ENCODE measurements at places on chromosomes 11 and 22.
A peak's percentile ranks its signal among the peaks of the same experiment; 100 is the strongest.

DNA sequence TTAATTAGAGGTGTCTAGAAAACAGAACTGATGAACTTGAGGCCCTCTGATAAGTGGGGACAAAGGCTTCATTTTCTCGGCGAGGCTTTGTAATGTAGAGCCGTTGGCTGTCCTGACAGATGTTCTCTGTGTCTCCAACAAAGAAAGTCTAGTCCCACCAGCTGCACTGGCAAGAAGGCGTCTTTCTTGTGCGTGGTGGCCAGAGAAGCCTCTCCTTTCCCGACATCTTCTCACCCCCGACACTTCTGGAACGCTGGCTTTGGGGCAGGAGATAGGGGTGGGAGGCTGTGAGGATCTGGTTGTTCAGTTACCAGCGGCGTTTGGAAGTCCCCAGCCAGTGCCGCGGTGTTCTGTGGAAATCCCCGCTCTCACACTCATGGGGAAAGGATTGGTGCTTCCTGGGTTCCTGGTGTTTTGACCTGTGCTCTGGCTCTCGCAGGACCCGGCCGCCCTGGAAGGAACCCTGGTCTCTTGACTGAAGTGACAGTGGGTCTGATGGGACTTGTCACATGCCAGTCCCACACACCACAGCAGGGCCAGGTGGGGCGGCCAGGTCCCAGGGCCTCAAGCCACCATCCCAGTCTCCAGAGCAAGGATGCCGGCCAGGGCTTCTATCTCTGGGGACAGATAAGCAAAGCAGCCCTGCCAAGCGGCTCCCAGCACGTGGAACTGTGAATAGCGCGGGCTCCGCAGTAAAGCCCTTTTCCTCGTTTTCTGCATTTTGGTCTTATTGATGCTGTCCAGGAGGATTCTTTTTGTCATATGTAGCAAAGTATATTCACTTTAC is 23.2 kb downstream of the FADS2 start:
- DNase-seq: no peak

DNA sequence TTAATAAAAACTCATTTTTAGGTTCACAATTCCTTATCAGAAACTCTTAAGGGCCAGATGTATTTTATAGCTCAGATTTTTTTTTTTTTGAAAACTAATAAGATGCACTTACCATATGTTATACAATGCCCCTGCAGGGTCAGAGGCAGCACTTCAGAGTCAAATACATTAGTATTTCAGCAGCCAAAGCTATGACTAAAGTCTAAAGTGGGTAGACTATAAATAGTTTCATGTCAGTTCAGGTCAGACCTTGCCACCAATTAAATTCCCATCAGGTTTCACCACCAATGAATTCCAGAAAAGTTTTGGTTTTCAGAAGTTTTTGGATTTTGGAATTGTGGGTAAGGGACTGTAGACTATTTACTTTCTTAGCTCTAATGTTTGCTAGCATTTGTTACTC is 75.9 kb downstream of the FAM83F start:
- no peak for DNase-seq

GRCh38 chr22:40957601-40958000 is 6.4 kb downstream of the RBX1 start:
- no peak for DNase-seq

DNA sequence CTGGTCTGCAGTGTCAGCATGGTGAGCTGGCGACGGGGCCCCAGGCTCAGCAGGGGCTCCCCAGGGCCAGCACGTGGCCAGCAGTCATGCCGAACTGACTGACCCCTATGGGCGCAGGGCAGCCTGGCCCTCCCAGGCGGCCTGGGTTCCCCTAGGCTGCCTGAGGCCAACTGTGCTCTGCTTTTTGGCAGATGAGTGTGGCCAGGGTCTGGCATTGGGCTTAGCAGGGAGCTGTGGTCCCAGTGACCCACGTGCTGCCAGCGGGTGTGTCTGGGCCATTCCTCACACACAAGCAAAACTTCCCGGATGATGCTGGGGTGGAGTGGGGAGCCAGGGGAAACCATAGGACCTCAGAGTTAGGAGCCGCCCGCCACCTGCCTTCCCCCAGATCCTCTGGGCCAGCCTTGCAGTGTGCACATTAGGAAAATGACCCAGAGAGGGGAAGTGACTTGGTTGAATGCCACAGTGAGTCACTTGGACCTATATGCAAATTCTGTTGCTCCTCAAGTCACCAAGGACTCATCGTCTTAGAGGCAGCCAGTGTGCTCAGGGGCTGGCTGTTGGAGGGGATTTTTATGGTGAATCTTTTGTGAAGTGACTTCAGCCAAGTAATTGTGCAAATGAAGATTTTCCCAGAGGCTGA is 6.5 kb downstream of the ADORA2A start:
- peak; percentile 90 for DNase-seq

DNA sequence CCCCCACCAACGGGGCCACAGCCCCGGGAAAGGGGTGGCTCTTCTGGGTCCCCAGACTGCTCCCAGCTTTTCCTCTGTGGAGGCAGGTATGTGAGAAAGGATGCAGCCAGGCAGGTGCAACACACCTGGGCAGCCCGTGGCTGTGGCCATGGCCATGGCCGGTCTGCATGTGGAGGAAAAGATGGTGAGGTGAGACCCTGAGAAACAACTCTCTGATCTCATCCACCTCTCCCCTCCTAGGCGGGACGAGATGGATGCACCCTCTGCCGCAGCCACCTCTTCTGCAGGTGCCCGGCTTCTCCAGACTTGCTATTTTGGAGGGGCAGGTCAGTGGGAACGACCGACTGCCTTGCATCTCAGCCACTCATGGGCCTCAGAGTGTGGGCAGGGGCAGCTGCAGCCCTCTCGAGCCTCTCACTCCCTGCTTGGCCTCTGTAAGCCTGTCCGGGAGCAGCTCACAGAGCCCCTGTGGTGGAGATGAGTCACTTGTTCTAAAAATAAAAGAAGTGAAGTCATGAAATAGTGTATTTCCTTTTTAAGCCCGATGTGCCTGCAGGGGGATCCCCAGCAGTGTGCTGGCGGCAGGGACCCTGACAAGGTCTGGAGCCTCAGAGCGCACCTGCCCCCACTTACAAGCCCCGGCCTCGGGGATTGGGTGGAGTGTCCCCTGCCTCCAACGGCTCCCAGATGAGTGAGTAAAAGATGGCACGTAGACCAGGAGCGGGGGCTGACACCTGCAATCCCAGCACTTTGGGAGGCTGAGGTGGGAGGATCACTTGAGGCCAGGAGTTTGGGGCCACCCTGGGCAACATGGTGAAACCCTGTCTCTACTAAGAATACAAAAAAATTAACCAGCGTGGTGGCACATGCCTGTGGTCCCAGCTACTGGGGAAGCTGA is 10.7 kb downstream of the SMIM38 start:
- peak; percentile 90 for DNase-seq

GRCh38 chr22:36136475-36136874 is 24.1 kb downstream of the APOL3 start:
- DNase-seq: no peak

DNA sequence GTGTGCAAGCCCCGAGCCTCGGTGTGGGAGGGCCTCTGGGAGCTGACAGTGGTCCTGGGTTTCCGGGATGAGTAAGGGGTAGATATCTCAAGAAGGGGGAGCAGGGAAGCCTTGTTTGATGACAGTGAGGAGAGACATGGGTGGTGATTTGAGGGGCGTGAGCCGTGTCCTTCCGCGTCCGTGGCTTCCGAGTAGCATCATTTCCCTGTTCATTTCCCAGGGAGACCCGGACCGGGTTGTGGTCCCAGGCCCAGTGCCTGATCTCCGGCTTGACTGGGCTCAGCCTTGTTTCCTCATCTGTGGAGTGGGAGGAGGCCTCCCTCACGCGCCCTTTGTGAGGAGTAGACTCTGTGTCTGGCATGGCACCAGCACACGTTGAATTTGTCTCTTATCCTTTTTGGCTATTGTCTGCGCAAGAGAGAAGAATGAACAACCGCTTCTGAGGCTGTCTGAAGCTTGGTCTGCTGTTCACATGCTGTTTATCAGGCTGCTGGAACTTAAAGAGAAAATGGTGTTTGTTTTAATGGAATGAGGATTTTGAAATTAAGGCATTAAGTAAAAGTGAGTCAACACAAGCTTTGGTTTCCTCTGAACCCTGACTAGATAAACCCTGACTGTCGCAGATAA is 348.5 kb downstream of the TBC1D22A start:
- no peak for DNase-seq

GRCh38 chr11:104657083-104657482 is 241.2 kb downstream of the CASP12 start:
- no peak for DNase-seq

DNA sequence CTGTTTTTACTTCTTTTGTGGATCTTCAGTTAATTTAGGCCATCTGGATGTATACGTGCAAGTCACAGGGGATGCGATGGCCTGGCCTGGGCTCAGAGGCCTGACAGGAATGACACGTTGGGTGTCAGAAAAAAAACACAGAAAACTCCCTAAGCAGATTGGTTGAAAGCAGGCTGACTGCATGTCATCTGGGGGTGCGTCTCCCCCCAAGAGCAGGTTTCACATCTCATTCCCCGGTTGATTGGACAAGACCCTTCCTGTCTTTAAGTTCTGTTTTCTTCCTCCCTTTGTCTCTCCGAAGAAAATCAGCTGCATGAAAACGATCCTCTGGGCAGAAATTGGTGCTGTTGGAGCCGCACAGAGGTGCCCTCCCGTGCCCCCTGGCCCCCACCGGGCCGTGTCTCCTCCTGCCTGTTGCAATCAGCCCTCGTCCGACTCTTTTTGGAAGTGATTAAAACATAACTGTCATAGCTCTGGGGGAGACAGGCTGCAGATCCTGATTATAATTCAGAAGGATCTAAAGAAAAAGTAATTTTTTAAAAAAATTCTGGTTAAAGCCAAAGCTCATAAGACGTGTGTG is 71.8 kb upstream of the PARVG start:
- DNase-seq: no peak

DNA sequence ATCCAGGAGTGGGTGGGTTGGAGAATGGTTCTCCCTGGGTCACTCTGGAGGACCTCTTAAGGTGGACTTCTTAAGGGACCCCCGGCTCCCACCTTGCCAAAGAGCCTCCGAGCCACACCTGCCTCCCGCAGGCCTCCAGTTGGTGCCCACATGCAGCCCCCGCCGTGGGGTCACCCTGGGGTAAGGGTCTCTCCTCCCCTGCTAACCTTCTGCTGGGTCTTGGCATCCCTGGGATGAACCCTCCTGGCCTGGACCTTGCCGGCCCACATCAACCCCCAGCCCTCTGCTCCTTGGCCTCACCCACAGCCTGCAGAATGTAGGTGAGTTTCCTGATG is 12.5 kb upstream of the MUC6 start:
- no peak for DNase-seq

GRCh38 chr22:45516163-45516562 is 13.5 kb downstream of the FBLN1 start:
- no peak for DNase-seq

DNA sequence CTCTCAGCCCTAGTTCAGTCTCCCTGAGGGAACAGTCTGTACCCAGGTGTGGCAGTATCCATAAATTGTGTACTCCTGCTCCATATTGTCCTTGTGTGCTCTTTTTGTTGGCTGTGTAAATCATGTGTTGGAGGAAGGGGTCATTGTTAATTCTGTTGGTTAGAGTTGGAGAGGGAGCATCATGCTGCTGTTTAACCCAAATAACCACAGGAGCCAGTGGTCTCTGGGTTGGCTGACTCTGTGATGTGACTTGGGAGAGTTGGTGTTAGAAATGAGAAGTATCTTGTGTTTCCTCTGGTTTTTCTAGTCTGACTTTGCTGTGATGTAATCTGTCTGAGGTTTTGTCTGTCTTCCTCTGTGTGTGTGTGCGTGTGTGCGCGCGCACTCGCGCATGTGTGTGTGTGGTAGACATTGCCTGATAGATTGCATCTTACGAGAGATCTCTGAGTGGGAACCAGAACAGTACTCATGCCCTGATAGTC is 30.5 kb downstream of the CTNND1 start:
- peak; percentile 98 for DNase-seq

DNA sequence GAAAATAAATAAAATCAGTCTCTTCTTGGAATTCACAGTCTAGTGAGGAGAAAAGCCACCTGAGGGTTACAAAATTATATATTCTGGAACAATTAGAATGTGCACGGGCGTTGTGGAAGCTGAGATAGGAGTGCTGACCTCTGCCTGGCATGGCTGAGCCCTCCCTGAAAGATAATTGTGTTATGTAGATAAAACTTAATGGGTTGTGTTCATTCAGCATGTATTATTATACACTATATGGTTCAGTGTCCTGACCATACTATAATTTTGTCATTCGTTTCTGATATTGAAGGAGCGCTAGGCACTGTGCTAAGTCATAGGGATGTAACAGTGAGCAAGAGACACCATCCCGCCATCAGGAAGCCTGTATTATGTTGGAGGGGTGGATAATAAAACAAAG is 3.7 kb downstream of the ACAT1 start:
- DNase-seq: no peak
